ENCODE measurements at places on chromosomes 3 and 15. TPM values are rescaled to one million over a fixed set of nuclear protein-coding genes. Genes with fewer than 3 reads are reported as not detected.

DNA sequence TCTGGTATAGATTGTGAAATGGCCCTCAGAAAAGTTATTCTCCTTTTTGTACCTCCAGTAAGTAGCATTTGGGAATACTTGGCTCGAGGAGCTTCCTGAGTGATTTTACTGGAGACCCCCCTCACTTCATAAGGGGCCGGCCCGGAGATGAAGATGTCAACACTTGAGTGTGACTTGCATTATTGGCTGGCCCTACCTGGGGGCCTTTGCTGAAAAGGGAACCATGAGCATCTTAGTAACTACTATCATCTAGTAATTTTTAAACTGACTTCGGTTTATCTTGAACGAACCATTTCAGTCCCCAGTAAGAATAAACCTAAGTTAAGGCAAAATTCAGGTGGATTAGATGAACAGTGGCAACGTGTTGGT lies 1.3 kb downstream of the FAIM start:
- DNase-seq, result no peak

The KCNMB3 gene
- polyA plus RNA-seq, result not detected

DNA sequence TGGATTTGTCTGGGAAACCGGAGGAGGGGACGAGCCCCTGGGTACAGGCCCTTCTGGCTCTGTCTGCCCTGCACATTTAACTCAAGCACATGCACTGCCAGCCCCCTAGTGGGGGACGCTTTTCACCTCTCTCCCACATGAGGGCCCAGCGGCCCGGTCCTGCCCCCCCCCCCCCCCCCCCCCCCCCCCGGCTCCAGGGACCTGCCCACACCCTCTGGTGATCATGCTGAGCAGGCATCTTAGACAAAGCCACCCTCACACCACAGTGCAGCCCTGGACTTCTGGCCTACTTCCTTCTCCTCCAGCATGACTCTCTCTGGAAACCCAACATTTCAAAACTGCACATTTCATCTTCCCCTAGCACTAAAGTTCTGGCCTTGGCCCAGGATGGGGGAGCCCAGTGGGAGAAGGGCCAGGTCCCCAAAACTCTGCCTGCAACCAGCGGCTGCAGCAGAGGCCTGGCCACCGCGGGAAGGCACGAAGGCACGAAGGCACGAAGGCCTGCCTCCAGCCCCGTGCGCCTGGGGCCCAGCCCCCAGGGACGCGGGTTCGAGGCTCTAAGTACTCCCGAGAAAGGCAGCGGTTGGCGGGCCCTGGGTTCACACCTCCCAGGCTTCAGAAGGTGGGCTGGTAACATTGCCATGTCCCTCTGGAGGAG lies 14.1 kb downstream of the KLF15 start:
- no peak for DNase-seq

DNA sequence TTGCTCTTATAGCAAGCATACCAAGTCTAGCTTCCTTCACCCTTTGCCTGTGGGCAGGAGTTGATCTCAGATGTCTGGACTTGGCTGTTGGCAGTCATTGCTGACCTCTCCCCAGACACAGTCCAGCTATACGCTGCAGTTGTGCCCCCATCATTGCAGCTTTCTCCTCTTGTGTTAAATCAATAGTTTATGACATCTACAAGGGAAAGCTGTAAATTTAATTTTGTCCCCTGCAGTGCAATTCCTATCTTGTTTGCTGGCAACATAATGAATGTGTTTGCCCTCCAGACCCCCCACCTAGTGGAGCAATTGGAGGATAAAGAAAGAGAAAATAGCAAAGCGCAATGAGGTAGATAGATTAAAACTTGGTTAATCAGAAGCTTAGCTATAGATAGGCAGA lies 280.2 kb downstream of the LSAMP start:
- DNase-seq, result no peak

DNA sequence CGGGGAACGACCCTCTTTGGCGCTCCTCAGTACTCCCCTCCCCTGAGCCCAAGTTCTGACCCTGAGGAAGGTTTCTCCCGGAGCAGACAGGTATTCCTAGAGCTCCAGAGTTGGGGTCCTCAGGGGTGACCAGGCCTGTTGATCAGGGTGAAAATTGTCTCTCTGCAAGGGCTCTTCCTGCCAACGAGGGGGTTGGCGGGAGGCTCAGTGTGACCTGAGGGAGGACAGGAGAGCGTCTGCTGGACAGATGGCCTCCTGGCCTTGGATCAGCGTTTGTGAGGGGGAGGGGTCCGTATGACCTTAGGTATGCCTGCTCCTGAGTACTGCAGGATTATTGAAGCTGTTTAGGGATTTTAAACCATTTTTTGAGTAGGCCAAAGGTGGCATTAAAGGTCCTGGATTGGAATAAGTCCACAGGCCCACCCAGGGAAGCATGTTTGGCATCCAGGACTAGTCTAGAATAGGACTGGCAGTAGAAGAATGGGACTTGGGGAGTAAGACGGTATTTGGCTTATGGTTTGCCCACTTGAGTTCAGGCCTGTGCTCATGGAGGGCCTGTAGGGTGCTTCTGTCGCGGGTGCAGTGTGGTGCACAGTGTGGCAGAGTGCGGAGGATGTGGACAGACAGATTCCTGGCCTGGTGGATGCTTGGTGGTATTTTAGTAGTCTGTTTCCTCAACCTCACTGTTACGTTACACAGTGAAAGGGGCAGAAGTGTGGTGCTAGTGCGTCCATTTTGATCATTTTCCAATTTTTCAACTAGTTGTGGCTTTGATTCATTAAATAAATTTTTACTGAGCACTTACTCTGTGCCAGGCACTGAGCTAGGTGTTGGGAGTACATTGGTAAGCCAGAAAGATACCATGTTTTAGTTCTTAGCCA lies 959 bp downstream of the ZNF592 start:
- peak; percentile 10 for DNase-seq

DNA sequence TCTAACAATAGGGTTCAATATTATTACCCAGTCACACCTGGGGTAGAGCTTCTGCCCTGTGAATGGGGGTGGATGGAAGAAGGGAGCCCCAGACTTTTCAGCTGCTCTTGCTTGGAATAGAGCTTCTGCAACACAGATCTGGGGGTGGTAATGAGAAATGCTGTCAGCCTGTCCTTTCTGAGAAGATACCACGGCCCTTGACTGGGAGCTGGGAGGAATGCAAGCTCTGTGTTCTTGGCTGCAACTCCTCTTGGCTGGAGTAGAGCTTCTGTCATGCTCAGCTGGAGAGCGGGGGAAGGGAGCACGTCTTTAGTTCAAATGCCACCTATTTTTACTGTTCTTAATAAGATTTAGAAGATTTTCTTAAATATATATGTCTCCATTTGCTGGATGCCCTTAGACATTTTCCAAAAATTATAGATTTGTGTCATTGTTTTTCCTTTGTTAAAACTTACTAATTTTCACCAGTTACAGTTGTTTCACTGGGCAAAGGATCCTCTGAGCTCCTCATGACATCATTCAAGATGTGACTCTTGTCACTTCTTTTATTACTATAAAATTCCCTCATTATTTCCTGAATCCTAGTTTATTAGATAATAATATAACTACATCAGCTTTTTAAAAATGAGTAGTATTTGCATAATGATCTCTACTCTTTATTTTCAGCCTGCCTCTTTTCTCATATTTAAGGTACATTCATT lies 180.0 kb upstream of the TGFBR2 start:
- DNase-seq, result no peak

DNA sequence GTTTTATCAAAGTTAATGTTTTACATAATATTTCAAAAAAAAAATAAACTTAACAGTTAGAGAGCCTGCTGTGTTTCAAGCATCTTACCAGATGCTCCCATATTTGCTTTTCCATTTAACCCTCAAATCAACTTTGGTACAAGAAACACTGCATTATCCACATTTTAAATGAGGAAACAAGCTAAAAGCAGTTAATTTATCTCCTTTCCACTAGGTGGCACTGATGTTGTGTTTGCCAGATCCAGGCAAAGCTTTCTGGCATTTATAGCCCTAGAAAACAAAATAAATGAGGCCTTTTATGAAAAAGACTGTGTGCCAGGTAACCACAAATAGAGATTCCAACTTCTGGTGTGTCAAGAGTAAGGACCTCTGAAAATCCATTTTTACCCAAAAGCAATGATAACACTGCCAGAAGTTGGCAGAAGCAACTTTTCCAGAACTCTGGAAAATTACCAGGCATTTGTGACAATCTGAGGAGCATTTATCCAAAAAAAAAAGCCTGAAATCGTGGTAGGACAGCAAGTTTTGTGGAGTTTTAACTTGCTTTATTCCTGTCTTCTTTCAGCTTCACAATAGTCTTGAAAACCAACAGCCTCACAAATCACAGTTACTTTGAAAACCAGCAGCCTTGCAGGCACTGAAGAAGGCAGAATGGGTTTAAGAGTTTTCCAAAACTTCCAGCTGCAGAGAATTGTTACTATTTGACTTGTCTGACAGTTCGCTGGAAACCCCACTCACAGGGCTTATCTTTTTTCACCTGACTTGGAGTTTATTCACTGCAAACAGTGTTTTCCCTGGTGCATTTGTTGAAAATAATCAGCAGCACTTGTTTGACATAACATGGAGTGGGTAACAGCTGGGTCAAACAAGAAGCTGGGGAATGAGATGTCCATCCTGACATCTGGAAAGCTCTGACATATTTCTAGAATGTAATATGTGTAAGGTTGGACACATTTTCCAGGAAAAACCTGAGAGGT lies 9.2 kb downstream of the FAM162A start:
- peak; percentile 39 for DNase-seq

The GREM1 gene
- polyA plus RNA-seq, result 4.4 TPM

- DNase-seq, result peak; percentile 66
Observed at GRCh38 chr3:65729555-65729954, 309.2 kb downstream of the MAGI1 start.

DNA sequence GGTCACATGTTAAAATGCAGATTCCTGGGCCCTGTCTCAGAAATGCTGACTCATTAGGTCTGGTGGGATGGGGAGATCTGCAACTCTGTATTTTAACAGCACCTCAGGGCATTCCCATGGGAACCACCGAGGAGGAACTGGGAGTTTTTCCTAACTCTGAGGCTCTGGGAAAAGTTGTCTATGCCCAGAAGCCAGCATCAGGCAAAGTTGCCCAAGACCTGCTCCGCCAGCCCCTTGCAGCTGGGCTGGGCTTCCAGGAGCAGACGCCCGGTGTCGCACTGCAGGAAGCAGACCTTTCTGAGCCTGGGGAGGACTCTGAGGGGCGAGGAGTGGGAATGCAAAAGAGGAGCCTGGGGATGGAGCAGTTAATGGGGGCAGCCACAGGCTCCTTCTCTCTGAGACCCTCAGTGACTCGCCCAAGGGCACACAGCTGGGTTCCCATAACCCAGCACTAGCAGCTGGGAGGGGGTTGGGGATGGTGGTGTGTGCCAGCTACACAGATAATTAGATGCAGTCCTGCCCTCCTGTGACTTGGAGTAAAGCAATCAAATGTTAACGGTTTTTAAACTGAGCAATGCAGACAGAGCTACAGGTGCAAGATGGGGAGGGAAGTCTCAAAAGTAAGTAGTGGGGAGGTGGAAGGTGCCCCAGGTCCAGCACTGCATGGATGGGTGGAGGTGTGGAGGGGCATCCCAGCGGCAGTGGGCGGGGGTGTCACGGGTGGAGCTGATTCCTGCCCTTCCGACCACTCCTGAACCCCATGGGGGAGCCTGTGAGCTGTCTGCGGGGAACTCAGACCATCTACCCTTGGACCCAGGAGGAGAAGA lies 100.4 kb downstream of the LSM3 start:
- no peak for DNase-seq

Measured in brain (organoid and tissue), 16 donors.